ENCODE measurements at places on chromosomes 3 and 15.

- peak; percentile 24 for DNase-seq
Observed at GRCh38 chr15:39896101-39896500, 24.0 kb downstream of the GPR176 start.

GRCh38 chr15:89877083-89877425 lies 16.7 kb downstream of the AP3S2 start:
- DNase-seq = no peak

GRCh38 chr3:5194801-5195509 lies 7.4 kb downstream of the EDEM1 start:
- peak; percentile 94 for DNase-seq

DNA sequence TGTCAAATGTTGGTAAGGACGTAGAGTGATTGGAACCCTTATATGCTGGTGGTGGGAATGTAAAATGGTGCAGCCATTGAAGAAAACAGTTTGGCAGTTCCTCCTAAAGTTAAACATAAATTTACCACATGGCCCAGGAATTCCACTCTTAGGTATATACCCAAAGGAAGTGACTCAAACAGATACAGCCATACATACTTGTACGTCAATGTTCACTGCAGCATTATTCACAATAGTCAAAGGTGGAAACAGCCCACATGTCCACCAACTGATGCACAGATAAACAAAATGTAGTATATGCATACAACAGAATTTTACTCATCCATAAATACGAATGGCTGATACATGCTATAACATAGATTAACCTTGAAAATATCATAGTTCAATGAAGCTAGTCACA lies 13.2 kb downstream of the CLASP2 start:
- DNase-seq = no peak

DNA sequence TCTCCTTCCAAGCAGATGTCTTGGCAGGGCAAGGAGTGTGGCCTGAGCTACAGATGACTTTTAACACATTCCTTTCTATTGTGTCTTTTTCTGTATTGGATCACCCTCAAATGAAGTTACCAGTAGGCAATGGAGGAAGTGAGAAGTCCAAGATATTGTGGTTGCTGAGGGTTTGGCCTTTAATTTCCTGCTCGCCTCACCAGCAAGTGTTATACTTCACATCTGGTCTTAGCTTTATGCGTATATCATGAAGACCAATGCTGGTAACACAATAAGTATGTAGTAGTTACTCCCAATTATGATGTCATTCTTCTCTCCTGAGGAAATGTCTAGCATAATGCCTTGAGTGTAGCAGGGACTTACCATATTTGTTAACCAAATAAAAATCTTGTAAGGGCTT lies 179.9 kb downstream of the ZIC1 start:
- DNase-seq = no peak

- peak; percentile 13 for DNase-seq
Observed at GRCh38 chr3:160968761-160969160, 136.4 kb downstream of the B3GALNT1 start.

- no peak for DNase-seq
Observed at GRCh38 chr3:11377719-11378118, 105.5 kb downstream of the ATG7 start.

- peak; percentile 40 for DNase-seq
Observed at GRCh38 chr3:90007778-90008499, 900.5 kb downstream of the EPHA3 start.
